Cerebellum (tissue), 4 donors: ENCODE measurements at places on chromosomes 3 and 15. TPM values are rescaled to one million over a fixed set of nuclear protein-coding genes. Genes with fewer than 3 reads are reported as not detected.

The CACNA1D gene
- total RNA-seq: 27.9 TPM

The DAPK2 gene
- 2.9 TPM for total RNA-seq

The ACTRT3 gene
- 4.5 TPM for total RNA-seq

The MNS1 gene
- 3.9 TPM for total RNA-seq

The PARP3 gene
- total RNA-seq: 2.4 TPM

The PLSCR5 gene
- total RNA-seq: not detected
